ENCODE measurements at places on chromosomes 11 and 22. TPM values are rescaled to one million over a fixed set of nuclear protein-coding genes. Genes with fewer than 3 reads are reported as not detected.

Gene NXPE1
- not detected for total RNA-seq

Gene TMEM184B
- 56.5 TPM for total RNA-seq

Gene ATG16L2
- 19.9 TPM for total RNA-seq

Gene MAML2
- 14.1 TPM for total RNA-seq

Gene MS4A3
- not detected for total RNA-seq

Gene MEI1
- 4.3 TPM for total RNA-seq

Gene CCDC87
- total RNA-seq, result 0.50 TPM

Gene CHCHD10
- total RNA-seq, result 12.6 TPM

Gene OR52W1
- total RNA-seq, result not detected

Gene AGBL2
- 0.07 TPM for total RNA-seq

Gene CHRM1
- total RNA-seq, result not detected

Gene HIC2
- 3.7 TPM for total RNA-seq

Gene SMIM35
- total RNA-seq, result not detected

Gene AP5B1
- total RNA-seq, result 17.4 TPM

Gene MS4A12
- not detected for total RNA-seq

Gene APLP2
- total RNA-seq, result 611 TPM

Gene BATF2
- 2.0 TPM for total RNA-seq

Gene KIRREL3
- total RNA-seq, result not detected

Gene TRIM66
- 4.4 TPM for total RNA-seq

Gene FOLR2
- total RNA-seq, result not detected

Gene MRPL48
- total RNA-seq, result 31.8 TPM

Gene MMP13
- not detected for total RNA-seq

Gene CLDN5
- 542 TPM for total RNA-seq

Gene AMOTL1
- 53.6 TPM for total RNA-seq

Data from thoracic aorta endothelial cell (primary cell).